ENCODE measurements at places on chromosomes 3 and 15.

- no peaks in the 10 kb centered on the region for H3K4me1 ChIP-seq
- H3K4me3 ChIP-seq, result no peak overlapping the region
- no peak overlapping the region for H3K27ac ChIP-seq
- peaks cover 23% of the 10 kb centered on the region for H3K27me3 ChIP-seq
- H3K36me3 ChIP-seq, result no peaks in the 10 kb centered on the region
Measured at GRCh38 chr15:73015493-73015892, 36.8 kb upstream of the NEO1 start.

GRCh38 chr3:12509466-12509865 lies 25.2 kb downstream of the TSEN2 start:
- DNase-seq, result no peak
- H3K4me1 ChIP-seq, result no peaks in the 10 kb centered on the region

DNA sequence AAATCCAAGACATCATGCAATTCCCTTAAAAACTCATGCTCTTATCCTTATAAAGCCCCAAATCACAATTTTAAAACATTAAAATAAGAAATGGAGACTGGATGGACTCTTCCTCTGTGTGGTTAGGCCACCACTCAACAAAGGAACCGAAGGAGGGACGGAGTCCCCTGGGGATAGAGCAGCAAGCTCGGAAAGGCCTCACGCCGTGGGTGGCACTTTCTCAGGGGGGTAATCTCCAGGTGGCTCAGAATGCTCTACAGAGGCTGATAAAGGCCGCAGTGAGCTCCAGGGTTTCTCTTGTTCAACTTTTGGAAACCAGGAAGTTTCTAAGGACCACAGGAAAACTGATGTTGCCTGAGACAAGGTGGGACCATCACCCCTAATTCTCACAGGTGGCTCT lies 23.2 kb downstream of the CCR9 start:
- peaks cover 36% of the 10 kb centered on the region for H3K27me3 ChIP-seq
- H3K4me3 ChIP-seq, result no peak overlapping the region
- no peak for DNase-seq
- no peak overlapping the region for H3K27ac ChIP-seq
- H3K36me3 ChIP-seq, result peaks cover 13% of the 10 kb centered on the region

- H3K27me3 ChIP-seq, result no peaks in the 10 kb centered on the region
- no peak for DNase-seq
- peaks cover 44% of the 10 kb centered on the region for H3K4me1 ChIP-seq
- peak overlapping the region; percentile 19 for H3K27ac ChIP-seq
- H3K4me3 ChIP-seq, result no peak overlapping the region
Measured at GRCh38 chr3:114218578-114219185, 18.7 kb downstream of the ZNF80 start.

GRCh38 chr3:120093911-120094775 lies at the start of gene GSK3B:
TSS of gene GSK3B (minus strand) at chr3:120094447. CDS start at chr3:120093434, 1,013 bp downstream.
- DNase-seq, result peak; percentile 82
- H3K27ac ChIP-seq, result no peak within 1 kb of the TSS
- peaks cover 12% of the 10 kb centered on the region for H3K36me3 ChIP-seq
- peaks cover 9% of the 10 kb centered on the region for H3K4me1 ChIP-seq

DNA sequence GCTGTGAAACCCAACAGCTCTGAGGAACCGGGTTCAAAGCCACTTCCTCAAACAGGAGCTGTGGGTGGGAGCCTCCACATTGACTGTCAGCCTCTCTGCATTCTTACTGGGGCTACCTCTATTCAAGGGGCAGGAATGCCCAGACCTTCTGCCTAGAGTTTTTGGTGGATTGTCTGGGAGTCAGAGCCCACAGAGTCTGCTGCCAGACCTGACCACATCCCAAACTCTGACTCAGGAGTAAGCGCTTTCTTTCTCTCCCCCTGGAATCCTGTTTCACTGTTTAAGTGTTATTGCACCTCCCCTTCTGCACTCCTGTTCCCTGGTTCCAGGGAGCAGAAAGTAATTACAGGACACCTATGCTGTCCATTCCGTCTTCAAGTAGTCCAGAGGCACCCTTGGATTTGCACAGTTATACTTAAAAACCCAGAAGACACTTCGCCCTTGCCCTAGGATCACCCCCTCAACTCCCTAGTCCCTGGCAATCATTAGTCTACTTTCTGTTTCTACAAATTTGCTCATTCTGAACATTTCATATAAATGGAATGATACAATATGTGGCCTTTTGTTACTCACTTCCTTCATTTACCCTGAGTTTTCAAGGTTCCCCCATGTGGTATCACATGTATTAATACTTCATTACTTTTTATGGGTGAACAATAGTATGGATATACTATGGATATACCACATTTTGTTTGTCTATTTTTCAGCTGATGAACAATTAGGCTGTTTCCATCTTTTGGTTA lies 37.9 kb upstream of the TJP1 start:
- no peaks in the 10 kb centered on the region for H3K36me3 ChIP-seq
- no peak overlapping the region for H3K4me3 ChIP-seq
- no peak for DNase-seq
- H3K27ac ChIP-seq, result no peak overlapping the region
- H3K27me3 ChIP-seq, result peaks cover 37% of the 10 kb centered on the region
